ENCODE measurements at places on chromosomes 12 and 14.

GRCh38 chr14:51996148-51996746 is 6.9 kb downstream of the RTRAF start:
- DNase-seq: no peak

DNA sequence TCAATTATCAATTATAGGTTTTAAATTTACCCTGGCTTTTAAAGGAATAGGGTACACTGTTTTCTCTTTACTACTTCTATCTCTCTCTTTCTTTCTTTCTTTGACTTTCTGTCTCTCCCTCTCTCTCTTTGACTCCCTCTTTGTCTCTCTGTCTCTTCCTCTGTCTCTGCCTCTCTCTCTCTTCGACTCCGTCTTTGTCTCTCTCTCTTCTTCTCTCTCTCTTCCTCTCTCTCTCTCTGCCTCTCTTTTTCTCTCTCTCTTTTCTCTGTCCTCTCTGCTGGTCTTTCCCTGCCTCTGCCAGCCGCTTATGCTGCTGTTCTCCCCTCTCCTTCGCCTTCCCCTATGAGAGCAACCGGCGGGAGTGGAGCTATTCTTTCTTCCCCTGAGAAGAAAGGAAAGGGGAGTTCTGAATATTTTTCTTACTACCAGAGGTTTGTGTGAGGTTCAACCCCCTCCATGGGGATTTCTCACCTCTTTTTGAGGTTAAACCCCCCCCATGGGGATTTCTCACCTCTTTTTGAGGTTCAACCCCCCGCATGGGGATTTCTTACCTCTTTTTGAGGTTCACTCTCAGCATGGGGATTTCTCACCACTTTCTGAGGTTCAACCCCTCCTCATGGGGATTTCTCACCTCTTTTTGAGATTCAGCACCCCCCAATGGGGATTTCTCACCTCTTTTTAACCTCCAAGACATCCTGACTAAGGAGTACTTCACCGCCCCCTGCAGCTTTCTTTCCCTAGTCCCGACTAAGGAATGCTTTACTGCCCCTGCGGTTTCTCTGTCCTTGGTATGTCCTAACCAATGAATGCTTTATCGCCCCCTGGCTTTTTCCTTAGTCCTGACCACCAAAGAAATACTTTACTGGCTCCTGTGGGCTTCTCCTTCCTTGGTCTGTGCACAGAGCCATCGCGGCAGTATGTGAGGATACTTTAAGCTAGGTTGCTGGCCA is 27.4 kb upstream of the DDHD1 start:
- DNase-seq: peak; percentile 3

DNA sequence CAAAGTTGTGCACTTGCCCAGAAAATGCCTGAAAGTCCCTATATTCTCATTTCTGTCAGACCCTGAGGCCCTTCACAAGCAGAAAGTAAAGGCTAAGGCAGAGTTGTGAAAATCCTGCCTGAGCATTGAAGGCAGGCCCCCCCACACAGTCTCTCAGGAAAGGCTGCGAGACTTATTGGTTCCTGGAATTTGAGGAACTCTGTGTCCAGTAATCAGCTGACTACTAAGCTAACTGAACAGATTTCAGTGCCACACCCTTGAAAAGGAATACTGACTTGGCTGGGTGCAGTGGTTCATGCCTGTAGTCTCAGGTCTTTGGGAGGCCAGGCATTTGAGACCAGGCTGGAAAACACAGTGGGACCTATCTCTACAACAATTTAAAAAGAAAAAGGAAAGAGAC is 21.1 kb upstream of the PPP2R5E start:
- no peak for DNase-seq

- no peak for DNase-seq
Measured at GRCh38 chr12:92111256-92111655, 34.4 kb downstream of the BTG1 start.

GRCh38 chr14:92540472-92541048 is 27.0 kb downstream of the RIN3 start:
- DNase-seq: no peak

GRCh38 chr12:118986050-118986449 is 4.7 kb downstream of the SRRM4 start:
- no peak for DNase-seq

DNA sequence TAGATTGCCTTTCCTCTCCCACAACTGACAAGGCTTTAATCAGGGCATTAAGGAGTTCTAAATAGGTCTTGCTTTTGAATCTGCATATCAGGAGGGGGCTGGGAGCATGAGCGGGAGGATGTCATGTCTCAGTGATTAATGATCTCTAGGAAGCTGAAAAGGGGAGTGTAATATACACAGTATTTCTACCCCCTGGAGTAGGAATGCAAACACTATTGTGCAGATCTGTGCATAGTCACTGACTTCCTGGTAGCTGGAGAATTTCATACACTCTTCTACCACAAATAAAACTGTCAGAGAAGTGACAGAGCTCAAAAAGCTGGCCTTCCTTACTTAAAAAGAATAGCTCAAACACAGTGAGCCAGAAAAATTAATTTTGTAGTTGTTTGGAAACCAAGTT is 65.8 kb downstream of the RIC8B start:
- DNase-seq: no peak

DNA sequence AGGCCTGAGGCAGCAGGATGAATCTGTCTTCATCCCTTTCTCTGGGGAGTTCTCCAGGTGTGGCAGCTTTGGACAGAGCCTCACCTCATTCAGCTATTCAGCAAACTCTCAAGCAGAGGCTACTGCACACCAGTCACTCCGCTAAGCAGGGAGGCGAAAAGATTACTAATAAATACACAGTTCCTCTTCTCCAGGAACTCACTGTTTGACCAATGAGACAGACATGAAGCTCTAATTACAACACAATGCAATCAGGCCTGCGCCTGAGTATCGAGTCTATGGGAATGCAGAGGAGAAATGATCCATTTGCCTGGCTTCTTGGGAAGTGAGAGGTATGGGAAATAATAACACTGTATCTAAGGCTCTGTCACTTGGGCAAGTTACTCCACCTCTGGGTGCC is 178.1 kb downstream of the CRADD start:
- DNase-seq: no peak

- DNase-seq: no peak
Measured at GRCh38 chr14:76331328-76332011, 44.5 kb upstream of the ESRRB start.

DNA sequence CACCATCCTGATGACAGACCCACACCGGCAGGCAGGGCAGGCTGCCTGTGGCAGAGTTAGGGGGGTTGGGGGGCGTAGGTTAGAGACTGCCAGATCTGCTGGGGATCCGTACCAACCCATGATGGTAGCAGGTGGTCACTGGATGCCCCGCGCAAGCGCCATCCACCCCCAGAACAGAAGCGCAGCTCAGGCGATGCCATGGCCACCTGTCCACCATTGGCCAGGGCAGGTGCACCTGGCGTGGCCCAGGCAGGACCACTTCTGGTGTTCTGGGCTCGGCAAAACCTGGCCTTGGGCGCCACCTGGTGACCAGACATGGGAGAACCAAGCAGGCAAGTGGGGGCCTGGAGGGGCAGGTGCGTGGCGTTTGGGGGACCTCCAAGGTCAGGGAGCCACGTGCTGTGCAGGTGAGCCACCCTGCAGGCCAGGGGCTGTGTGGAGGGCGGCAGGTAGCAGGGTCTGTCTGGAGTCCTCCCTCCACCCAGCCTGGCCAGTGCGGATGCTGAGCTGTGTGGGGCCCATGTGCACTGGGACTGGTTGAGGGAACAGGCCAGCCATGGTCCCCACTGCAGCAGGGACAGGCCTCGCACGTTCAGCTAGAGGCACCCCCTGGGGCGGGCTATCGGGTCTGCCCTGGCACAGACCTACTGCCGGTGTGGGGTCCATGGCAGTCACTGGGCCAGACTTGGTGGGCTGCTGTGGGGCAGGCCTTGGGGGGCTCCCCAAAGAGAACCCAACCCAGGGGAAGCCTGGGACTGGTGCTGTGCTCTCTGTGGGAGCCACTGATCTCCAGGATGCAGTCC is 15.6 kb downstream of the BAG5 start:
- peak; percentile 73 for DNase-seq

DNA sequence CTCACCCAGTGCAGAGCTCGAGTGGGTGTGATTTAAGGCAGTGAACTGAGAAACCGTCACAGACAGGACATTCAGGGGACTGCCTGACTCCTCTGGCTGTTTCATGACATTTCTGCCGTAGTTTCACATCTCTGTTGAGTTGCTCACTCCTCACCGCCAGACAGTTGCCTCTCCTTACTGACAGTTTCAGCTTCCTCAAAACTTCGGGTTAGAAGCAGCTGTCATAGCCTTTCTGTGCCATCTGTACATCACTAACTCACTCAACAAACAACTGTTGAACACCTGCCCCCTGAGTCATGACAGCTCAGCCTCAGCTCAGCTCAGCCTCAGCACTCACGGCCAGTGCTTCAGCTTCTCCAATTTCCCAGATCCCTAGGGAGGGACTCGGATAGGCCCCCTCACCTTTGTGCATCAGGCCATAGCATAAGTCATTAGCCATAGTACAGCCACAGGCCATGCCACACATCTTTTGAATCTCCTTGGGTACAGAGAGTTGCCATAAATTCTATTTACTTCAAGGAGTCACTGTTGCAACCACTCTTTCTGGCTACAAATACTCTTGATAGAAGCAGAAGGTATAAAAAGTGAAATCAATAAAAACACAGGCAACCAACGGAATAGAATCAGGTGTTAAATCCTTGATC is 6.2 kb upstream of the SLC15A4 start:
- no peak for DNase-seq

- DNase-seq: no peak
Measured at GRCh38 chr12:84842406-84843013, 70.1 kb downstream of the SLC6A15 start.

- DNase-seq: peak; percentile 67
Measured at GRCh38 chr12:49866859-49867569, 24.1 kb upstream of the BCDIN3D start.

DNA sequence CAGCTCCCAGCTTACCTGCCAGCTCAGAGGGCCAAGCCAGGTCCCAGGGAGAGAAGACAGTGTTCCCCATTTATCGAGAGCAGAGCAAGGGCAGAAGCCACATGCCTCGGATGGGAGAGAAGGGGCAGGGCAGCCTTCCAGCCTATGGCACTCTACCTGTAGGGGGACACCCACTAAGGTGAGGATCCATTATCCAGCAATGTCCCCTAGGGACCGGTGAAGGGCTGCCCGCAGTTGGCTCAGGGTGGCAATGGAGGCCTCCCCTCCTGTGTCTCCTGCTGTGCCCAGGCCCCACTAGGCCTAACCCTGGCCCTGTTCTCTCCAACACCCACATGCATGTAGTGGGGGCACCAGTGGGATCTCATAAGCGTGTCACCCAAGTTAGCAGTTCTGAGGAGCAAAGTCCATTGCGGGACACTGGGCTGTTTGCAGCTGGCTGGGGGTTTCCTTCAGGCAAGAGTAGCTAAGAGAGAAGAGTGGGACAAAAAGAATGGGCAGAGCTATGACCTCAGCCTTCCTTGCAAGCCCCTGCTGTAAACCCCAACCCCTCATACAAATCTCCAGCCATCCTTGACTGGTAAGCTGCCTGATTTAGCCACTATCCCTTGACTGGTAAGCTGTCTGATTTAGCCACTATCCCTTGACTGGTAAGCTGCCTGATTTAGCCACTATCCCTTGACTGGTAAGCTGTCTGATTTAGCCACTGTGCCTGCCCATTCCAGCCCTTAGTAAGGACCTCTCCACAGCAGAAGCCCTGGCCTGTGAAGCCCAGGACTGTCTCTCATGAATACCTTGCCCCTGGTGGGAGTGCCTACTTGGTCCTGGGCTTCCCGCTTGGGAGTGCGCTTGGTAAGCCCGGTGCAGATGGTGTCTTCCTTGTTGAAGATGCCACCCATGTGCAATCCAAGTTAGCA is 5.2 kb upstream of the ASB2 start:
- no peak for DNase-seq

GRCh38 chr14:104868060-104868740 is 3.1 kb downstream of the CEP170B start:
- DNase-seq: no peak

DNA sequence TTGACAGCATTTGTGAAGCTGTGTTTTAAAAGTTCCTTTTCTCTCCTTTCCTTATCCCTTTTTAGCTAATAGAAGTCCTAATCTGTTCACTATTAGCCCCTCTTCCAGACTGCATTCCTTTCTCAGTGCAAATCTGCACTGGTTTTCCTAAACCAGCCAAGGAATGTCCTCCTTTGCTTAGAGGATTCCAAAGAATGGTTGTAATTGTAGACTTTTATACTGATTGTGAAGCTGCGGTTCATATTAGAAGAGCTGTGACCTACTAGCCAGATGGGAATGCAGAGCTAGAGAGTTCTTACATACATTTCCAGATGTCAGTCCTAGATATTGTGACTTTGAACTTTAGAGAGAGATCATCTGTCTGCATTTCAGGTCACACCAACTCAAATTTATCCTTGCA is 79.8 kb downstream of the MYRFL start:
- DNase-seq: no peak

GRCh38 chr12:31000751-31001150 is 72.9 kb upstream of the DDX11 start:
- DNase-seq: no peak

GRCh38 chr14:93994919-93995682 is 2.0 kb upstream of the CCDC197 start:
- DNase-seq: peak; percentile 66

DNA sequence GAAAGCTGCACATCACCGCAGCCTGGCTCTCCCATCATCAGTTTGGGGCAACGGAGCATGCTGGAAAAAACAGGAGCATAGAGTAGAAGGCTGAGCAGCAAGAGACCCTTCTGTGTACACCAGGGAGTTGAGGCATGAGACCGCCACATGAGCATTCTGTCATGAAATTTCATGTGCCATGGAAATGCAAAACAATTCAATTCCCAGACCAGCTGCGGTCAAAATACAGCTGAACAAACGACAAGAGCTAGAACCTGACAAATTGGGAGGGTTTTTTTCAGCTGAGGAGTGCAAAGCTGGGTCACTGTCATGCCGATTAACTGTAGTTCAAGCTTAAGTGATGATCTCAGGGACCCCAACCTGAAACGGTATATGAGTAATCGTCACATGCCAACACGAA is 37.1 kb downstream of the TMEM30B start:
- no peak for DNase-seq

GRCh38 chr12:115402443-115403180 is 718.6 kb upstream of the TBX3 start:
- no peak for DNase-seq

DNA sequence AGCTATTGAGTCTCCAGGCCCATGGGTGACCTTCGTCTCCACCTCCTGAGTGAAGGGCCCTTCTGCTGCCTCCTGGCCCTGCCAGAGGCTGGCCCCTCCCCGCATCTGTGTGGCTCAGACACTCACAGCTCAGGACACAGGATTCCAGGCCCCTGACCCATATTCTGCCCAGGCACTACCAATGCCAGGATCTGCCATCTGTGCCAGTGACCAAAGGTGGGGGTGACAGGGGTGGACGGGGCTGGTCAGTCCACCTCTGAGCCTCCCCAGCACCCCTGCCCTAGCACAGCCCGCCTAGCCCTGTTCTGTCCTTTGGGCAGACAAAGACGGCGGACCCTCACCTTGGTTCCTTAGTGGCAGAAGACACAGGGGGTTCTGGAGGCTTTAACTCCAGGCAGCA is 2.8 kb downstream of the ASB2 start:
- no peak for DNase-seq

- no peak for DNase-seq
Measured at GRCh38 chr12:66903782-66904396, 225.0 kb upstream of the GRIP1 start.
